GM12891 (cell line): ENCODE measurements at places on chromosomes 2 and 18.

- no peak for DNase-seq
Measured at GRCh38 chr2:218516614-218517013, 51.5 kb downstream of the USP37 start.

GRCh38 chr2:86025976-86026743, 79.5 kb downstream of the POLR1A start:
- no peak for DNase-seq

- no peak for DNase-seq
Measured at GRCh38 chr18:56019156-56019555, 431.2 kb upstream of the TCF4 start.

GRCh38 chr2:109423556-109424359, 190.0 kb downstream of the SEPTIN10 start:
- no peak for DNase-seq

DNA sequence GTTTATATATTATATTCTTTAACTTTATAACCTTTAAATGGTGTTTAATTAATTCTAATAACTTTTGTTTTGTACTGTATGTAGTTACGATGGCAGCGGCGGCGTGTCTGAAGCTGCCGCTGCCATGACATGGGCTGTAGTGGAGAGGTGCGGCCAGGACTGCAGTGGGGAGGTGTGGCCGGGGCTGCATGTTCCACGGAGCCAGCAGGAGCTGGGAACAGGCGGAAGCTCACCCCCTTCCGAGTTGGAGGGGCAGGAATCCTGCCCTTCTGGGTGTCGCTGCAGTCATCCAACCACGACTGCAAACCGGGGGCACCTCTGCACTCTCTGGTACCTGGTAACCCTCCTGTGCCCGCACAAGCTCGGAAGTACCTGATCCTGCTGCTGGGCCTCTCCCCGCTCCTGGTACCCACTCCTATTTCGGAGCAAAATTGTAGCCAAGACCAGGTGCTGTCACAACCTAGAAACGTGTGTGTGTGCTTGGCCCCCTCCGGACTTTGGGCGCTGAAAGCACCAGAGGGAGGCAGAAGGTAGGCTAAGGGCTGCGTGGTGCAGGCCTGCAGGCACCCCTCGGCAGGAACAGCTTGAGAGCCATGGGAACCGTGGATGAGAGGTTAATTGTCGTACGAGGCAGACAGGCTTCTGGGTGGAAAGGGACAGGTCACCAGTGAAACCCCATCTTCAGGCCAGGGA, 1329.7 kb upstream of the SLC39A10 start:
- no peak for DNase-seq

DNA sequence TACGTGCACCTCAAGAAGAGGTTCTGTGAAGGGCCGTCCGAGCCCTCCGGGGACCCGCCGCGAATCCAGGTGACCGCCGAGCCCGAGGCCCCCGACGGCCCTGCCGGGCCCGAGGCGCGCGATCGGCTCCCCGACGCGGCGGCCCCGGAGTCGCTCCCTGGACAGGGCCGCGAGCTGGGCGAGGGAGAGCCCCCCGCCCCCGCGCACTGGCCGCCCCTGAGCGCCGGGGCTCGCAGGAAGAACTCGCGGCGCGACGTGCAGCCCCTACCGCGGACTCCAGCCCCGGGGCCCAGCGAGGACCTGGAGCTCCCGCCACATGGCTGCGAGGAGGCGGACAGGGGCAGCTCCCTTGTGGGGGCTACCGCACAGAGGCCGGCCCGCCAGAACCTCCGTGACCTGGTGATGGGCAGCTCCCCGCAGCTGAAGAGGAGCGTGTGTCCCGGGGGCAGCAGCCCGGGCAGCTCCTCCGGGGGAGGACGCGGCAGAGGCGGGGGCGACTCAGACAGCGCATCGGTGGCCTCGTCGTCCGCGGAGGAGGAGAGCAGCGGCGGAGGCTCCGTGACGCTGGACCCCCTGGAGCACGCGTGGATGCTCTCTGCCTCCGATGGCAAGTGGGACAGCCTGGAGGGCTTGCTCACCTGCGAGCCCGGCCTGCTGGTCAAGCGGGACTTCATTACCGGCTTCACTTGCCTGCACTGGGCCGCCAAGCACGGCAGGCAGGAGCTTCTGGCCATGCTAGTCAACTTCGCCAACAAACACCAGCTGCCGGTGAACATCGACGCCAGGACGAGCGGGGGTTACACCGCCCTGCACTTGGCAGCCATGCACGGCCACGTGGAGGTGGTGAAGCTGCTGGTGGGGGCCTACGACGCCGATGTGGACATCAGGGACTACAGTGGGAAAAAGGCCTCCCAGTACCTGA, 812 bp downstream of the SOWAHC start:
- no peak for DNase-seq

DNA sequence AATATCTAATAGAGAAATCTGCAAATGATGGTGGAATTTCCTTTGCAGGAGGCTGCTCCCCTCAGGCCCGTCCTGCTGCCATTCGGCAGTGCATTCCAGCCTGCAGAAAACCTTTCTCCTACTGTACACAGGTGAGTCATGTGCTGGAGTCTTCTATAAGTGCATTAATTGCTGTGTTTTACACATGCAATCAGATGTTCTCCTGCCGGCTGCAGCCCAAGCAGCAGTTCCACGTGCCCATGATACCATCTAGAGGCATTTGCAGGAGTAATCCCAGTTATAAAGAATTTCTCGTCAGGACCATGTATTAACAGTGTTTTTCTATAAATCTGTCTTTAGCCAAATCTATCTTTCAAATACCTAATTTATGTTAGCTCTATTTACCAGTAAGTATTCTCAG, 304.7 kb upstream of the HNMT start:
- DNase-seq = no peak

DNA sequence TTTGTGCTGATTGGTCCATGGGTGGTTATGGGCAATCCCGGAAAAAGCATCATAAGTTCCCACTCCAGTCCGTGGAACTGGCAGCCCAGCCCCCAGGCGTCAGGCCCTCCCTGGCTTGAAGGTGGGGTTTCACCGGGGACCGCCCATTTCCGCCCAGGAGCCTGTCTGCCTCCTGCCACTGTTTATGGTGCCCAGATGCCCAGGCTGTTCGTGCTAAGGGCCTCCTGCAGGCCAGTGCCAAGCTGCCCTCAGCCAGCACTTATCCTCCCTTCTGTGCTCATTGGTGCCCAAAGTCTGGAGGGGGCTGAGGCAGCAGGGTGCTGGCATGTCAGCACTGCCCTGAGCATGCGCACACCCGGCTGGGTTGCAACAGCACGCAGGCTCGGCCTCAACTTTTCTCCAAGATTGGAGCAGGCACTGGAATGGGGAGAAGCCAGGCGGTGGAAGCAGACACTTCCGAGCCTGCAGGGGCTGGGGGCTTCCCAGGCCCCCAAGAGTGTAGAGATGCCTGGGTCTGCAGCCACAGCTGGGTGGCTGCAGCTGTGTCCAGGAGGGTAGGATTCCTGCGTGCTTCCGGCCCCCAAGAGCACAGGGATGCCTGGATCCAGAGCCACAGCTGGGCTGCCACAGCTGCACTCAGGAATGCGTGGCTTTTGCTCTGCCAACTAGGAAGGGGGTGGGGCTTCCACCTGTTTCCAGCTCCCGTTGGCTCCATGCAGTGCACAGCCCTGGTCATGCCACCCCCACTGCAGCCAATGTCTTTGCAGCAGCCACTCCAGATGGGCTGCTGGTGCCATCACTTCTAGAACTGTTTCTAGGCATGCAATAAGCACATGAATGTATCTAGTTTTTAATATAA, 74.0 kb downstream of the AGPS start:
- DNase-seq = no peak

DNA sequence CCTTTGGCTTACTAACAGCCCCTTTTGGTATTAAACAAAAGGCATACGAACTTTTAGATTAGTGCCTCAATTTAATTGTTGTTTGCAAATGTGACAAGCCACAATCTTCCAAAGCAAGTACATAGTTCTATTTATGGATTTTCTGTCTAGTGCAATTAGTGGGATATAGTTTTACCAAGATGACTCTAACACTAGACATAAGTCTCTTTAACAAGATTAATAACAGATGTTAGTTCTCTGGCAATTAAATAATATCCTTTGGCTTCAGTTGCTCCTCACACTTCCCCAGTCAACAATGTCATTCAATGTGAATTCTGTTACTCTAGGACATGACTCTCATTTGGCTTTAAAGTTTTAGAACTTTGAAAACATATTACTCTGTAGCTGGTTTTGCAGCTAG, 16.7 kb upstream of the MC4R start:
- DNase-seq = no peak

- no peak for DNase-seq
Measured at GRCh38 chr2:32739664-32740063, 111.8 kb downstream of the TTC27 start.

GRCh38 chr2:27624943-27625342, 3.9 kb downstream of the CCDC121 start:
- DNase-seq = no peak
